Activated T-cell treated with anti-CD3 and anti-CD28 coated beads, Interleukin-2, amount 50 U/mL, for 1 hour (primary cell): ENCODE measurements at places on chromosomes 12 and 14.

GRCh38 chr12:126648074-126648473 is 1582.8 kb downstream of the AACS start:
- no peak for DNase-seq

DNA sequence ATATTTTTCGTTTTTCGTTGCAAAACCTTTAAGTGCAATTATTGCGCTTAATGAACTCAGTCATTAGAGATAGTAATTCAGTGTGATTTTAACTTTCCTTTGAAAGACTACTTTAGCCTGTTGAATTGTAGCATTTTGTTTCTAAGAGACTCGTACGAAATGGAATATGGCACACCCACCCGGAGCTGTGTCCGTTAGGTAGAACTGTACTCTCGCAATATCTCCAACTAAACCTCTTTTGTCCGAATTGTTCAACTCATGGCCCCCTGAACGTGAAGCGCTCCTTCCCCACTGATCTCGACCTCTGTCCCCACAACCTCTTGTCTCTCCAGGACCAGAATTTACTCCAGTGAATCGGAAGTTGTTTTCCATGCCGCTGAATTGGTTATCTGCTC is 800 bp downstream of the PCNX4 start:
- peak; percentile 31 for DNase-seq

DNA sequence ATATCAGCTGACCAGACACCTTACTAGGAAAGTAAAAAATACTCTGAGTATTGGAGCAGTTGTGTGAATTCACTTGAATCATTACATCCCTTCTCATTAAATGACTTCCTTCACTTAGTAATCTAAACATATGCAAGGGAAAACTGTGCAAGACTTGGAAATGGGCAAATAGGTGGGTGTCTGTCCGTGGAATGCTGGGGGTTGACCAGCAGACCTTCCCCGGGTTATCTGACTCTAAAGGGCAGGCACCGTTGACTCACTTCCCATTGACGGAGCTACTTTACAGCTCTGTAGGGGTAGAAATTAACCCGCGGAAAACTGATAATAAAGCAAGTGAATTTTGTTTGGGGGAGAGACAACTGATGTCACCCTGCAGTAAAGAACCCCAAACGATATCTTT is 199.3 kb downstream of the TTC7B start:
- DNase-seq: no peak

DNA sequence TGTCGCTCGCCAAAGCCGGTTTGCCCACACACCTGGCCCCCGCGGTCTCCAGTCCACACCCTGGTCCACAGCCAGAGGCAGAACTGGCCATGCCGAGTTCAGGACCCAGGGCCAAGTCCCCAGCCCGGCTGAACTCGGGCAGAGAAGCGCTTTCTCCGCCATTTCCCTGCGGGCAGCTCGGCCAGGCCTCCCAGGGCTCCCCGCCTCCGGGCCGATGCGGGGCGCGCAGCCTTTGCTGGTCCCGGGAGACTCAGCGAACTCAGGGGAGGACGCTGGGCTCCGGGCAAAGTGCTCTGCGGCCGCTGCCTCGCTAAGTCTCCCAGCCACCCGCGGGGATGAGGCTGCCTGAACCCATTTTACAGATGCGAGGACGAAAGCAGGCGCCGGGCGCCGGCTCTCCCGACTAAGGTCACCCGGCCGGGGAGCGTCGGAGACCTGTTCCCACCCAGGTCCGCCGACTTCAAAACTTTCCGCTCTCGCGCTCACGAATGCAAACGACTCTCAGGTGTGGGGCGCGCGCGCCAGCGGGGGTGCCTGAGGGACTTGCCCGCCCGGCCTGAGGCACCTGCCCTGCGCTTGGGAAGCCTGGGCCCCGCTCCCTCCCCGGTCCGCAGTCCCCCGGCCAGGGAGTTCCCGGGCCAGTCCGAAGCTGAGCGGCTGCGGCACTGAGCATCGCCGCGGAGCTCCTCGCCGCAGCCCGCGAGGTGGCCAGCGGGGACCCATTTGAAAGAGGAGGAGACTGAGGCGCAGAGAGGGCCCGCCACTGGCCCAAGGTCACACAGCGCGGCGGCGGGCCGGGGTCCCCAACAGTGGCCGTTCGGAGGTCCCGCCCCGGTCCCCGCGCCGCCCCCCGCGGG is 627 bp downstream of the TESC start:
- peak; percentile 38 for DNase-seq

DNA sequence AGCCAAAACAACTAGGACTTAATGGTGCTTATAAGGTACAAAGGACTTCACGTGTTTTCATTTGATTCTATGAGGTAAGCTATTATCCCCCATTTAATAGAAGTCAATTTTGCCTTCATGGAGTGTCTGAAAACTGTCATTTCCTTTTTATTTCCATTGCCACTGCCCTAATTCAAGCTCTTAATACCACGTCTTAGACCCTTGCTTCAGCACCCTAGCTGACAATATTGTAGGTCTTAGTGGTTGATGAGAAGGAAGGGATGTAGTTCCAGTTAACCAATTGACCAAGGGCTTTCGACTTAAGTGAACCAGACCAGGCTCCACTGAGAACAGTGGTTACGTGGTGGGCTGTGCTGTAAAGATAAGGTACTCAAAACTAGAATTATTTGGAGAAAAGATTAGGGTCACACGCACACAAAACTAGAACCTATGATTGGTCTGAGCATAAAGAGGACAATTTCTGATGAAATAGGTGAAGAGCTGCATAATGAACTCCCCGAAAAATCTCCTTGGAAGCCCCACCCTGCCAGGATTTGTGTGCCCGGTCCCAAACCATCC is 9.6 kb upstream of the ASIC1 start:
- no peak for DNase-seq

DNA sequence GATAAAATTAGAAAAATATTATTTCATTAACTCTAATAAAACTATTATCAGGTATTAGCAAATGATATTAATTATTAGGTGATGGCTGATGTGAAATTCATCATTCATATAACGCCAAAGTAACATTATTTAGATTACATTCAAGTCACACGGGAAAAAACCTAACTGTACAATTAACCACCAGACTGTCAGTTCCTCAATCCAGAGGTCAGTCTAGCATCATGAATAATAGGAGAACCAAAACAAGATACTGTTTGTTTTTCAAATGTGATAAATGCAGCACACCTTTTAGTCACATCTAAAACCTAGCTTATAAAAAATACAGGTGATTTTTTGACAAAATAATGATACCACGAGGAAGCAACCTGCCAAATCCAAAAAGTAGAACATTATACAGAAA is 19.6 kb downstream of the SENP1 start:
- DNase-seq: no peak

GRCh38 chr12:84619053-84619571 is 293.5 kb downstream of the SLC6A15 start:
- DNase-seq: no peak

GRCh38 chr14:92461891-92462290 is 51.7 kb upstream of the RIN3 start:
- DNase-seq: no peak

- DNase-seq: no peak
Measured at GRCh38 chr14:60646226-60646818, 3.0 kb downstream of the SIX1 start.

GRCh38 chr12:11622876-11623281 is 26.6 kb upstream of the ETV6 start:
- DNase-seq: no peak

DNA sequence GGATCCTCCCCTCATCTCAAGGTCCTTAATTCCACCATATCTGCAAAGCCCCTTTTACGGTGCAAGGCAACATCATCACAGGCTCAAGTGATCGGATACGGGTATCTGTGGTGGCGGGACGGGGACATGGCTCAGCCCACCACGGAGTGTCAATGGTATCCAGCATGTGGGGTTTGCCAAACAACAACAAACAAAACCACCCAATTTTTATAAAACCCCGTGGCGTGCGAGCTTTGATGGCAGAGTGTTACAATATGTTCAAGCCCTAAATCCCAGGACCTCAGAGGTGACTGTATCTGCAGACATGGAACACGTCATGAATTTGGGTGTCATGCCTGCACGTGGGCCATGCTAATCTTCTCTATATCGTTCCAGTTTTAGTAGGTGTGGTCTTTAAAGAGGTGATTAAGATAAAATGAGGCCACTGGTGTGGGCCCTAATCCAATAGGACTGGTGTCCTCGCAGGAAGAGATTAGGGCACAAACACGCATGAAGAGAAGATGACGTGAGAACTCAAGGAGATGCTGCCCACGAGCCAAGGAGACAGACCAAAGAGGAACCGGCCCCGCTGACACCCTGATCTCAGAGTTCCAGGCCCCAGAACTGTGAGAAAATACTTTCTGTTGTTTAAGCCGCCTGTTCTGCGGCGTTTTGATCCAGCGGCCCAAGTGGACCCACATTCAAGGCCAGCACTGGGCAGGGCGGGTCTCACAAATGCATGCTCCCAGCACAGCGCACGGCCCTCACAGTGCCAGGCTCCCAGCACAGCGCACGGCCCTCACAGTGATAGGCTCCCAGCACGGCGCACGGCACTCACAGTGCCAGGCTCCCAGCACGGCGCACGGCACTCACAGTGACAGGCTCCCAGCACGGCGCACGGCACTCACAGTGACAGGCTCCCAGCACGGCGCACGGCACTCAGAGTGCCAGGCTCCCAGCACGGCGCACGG is 6.7 kb upstream of the GOLGA3 start:
- DNase-seq: no peak

- DNase-seq: no peak
Measured at GRCh38 chr14:101288436-101289229, 272.7 kb upstream of the DIO3 start.

- no peak for DNase-seq
Measured at GRCh38 chr12:21502164-21502496, 541 bp downstream of the GOLT1B start.

DNA sequence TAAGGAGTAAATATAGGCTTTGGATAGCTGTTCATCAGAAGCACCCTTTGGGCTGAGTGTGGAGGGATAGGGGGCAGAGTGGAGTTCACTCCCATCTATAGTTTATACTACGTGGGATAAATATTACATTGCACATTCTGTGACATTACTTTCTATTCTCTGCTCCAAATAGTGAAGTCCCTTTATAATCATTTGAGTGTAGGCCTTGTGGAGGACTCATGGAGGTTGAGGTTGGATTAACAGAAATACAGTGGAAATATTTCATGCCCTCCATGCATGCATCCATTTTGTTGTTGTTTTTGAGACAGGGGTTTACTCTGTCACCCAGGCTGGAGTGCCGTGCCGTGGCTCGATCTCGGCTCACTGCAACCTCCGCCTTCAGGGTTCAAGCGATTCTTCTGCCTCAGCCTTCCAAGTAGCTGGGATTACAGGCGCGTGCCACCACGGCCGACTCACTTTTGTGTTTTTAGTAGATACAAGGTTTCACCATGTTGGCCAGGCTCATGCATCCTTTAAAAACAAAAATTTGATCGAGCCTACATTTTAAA is 1.4 kb downstream of the CHPT1 start:
- DNase-seq: no peak

DNA sequence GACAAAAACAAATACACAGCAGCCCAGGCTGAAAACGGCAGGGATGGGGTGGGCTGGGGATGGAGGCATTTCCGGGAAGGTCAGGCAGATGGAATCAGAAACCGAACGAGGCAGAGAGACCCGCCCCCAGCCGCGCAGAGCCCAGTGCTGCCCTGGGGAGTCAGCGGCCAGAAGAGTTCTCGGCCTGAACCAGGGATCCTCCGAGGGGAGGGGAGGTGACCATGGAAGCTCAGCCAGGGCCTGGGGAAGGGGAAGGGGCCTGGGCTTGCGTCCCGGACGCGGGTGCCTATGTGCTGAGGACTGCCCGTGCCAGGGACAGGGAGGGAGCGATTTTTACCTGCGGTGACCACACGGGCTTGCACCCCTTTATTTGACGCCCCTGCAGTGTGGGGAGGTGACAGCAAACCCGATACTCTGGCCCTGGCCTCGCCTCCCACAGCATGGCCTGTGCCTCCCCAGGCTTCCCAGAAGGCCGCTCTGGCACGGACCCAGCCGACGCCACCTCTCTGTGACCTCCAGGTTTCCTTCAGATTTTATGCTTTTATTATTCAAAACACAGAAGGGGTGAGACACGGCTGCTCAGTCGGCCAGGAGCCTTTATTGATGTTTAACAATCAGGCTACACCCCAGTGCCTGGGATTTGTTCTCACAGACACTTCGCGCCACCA is 7.7 kb downstream of the LRCOL1 start:
- DNase-seq: no peak

DNA sequence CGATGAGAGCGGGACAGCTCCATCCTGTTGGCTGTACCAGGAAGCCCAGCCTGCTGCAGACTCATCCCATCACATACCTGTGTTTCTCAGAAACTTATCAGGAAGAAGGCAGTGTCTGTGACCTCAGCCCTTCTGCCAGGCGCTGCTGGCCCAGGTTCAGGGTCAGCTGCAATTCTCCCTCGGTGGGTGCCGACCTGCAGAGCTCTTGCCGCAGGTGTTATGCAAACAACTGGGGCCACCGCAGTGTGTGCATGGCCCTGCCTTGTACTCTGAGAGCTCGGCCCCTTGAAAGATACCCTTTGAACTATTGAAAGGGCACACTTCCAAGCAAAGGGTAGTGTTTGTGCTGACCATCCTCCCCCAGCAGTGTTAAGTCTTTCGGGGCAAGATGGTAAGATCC is 322.2 kb upstream of the DIO3 start:
- no peak for DNase-seq

- DNase-seq: no peak
Measured at GRCh38 chr14:71228711-71229110, 321.5 kb downstream of the PCNX1 start.

DNA sequence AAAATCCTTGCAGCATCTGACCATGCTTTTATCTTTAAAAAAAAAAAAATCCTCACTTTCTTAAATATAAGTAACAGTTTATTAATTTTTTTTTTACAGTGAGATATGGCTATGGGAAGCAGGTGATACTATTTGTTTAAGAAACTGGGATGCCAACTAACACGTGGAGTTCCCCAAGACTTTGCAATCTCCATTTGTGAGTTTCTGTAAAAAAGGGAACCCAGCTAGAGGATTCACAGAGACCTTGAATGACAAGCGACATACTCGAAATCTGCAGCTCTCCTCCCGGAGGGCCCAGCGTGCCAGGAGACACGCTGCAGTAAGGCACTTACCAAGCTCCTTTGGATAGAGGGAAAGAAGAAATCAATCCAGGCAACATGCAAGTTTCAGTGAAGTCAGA is 30.1 kb downstream of the SLC15A4 start:
- DNase-seq: no peak

- DNase-seq: no peak
Measured at GRCh38 chr12:25352083-25352918, 101.6 kb upstream of the KRAS start.

DNA sequence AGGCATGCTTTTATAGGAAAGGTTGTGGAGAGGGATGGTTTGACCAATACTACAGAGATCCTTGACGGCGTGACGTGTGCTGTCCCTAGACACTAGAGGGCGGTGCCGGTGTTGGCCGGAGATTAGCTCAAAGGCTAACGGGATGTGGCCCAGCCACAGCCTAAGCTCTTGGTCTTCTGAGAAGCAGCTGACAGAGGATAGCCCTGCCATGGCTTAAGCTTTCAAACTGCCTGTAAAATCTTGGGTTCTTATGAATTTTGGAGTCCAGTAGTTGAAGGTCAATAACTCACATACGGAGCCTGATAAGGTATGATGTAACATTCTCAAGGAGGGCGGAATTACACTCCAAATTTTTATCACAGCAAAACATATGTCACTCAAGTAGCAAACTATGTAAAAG is 515.7 kb upstream of the ATXN7L3B start:
- DNase-seq: no peak
